ENCODE measurements at places on chromosomes 4 and X. TPM values are rescaled to one million over a fixed set of nuclear protein-coding genes. Genes with fewer than 3 reads are reported as not detected.

Gene SMIM31
- total RNA-seq, result not detected

Gene FHDC1
- 0.03 TPM for total RNA-seq

Gene AKAP4
- total RNA-seq, result not detected

Gene TMPRSS11A
- total RNA-seq, result not detected

Gene FGF16
- total RNA-seq, result not detected

Gene PRSS12
- total RNA-seq, result 9.7 TPM

Gene CLDN2
- 0.11 TPM for total RNA-seq

Gene SERPINA7
- not detected for total RNA-seq

Gene PABPC1L2A
- total RNA-seq, result not detected

- no peak for DNase-seq
- no peaks in the 10 kb centered on the region for H3K4me1 ChIP-seq
- no peaks in the 10 kb centered on the region for H3K27me3 ChIP-seq
- H3K36me3 ChIP-seq, result no peaks in the 10 kb centered on the region
- H3K4me3 ChIP-seq, result no peak overlapping the region
Observed at GRCh38 chr4:97150966-97151365, 992.3 kb downstream of the STPG2 start.

DNA sequence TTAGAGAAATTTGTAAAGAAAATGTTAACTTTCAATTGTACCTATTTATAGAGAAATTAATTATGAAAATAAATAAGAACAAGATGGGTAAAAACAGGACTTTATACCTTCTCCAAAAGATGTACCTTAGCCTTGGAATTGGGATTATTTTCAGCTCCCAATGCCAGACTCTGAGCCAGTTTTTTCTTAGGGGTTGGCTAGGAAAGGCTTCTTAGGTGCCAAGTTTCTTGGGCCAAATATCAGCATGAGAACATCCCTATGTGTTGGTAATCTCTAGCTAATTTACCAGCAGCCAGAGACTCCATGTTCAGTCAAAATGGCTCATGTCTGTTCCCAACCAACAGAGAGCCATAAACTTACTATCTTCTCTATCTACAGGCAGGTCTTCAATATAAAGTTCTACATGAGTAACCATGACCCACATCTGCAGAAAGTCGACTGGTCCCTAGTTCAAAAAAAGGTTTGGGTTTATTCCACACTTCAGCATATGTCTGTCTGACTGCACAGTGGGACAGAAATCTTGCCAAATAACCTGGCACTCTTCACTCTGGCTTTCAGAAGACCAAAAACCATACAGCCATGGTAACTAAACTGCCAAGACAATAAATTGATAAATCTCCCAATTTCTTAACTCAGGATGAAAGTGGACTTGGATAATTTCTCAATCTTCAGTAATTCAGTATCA lies 380.5 kb upstream of the RASGEF1B start:
- H3K4me1 ChIP-seq, result no peaks in the 10 kb centered on the region
- H3K27me3 ChIP-seq, result no peaks in the 10 kb centered on the region
- no peak overlapping the region for H3K4me3 ChIP-seq
- H3K36me3 ChIP-seq, result no peaks in the 10 kb centered on the region

DNA sequence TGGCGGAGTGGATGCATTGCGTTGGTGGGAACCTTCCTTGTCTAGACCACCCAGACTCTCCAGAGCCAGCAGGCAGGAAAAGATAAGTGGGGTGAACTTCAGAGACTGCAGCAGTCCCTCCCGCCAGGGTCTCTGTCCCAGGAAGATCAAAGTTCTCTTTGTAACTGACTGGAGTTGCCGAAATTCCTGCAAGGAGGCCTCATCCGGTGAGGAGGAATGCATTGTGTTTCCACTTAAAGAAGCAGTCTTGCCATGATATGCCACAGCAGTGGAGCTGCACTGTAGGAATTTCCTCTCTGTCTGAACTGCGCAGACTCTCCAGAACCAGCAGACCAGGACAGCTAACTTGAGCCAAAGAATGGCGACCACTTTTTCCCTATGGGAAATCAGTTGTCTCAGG lies 1190.4 kb downstream of the TECRL start:
- H3K27me3 ChIP-seq, result no peaks in the 10 kb centered on the region
- H3K36me3 ChIP-seq, result no peaks in the 10 kb centered on the region
- DNase-seq, result no peak
- no peaks in the 10 kb centered on the region for H3K4me1 ChIP-seq

DNA sequence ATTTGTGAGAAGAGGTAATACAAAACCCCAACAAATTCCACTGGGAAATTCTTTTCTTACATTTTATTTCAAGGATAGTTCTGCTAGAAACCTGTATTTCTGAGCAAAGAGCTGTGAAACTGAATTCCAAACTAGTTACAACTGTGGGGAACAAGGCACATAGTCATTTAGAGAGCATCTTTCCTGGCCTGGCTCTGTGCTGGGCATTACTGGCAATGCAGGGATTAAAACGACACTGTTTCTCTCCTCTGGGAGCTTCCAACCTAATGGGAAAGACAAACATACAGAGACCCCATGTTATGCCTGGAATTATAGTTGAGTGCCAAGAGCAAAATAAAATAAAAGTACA lies 36.5 kb downstream of the SUPT20HL1 start:
- H3K36me3 ChIP-seq, result no peaks in the 10 kb centered on the region
- H3K27ac ChIP-seq, result no peak overlapping the region
- no peaks in the 10 kb centered on the region for H3K4me1 ChIP-seq

DNA sequence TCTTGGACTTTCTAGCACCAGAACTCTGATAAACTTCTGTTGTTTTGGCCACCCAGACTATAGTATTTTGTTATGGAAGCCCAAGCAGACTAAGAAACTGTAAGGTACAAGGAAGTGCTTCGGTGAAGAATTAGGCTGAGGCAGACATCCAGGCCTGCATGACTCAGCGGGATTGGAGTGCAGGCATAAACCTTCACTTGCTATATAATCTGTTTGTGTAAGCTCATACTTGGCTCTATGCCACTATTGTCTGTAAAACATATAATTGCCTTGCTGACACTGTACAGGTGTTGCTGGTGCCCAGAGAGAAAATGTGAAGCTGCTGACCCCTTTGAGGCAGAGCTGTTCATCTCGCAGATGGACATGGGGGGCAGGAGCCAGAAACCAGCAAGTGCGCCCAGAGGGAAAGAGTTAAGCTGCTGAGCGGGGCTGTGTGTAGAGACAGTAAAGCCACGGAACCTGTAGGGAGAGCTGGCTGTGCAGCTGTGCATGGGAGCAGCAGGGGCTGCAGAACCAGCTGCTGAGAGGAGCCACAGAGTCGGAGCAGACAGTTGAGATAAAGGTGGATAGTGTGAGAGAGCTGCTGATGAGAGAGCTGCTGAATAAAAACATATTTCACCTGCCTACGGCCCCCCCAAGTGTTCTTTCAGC lies 96.2 kb downstream of the RBM46 start:
- H3K4me1 ChIP-seq, result no peaks in the 10 kb centered on the region
- H3K27ac ChIP-seq, result no peak overlapping the region
- no peak for DNase-seq
- no peaks in the 10 kb centered on the region for H3K27me3 ChIP-seq
- H3K36me3 ChIP-seq, result no peaks in the 10 kb centered on the region

DNA sequence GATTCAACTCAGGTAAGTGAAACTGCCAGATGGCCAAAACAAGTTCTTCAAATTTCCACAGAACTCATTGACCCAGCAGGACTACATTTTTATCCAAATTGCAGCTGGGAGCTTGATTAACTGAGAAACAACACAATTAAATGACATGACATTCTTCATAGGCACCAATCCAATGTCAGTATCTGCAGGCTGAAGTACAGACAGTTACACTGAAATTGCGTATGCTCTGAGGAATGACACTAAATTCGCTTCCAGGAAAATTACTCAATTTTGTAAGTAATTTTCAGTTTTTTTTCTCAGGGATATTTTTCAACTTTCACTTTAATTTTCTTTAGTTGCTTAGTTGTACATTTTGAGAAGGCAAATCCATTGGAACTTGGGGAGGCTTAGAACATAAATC lies 4.5 kb downstream of the C1GALT1C1 start:
- H3K4me1 ChIP-seq, result peaks cover under 1% of the 10 kb centered on the region
- H3K27me3 ChIP-seq, result no peaks in the 10 kb centered on the region

DNA sequence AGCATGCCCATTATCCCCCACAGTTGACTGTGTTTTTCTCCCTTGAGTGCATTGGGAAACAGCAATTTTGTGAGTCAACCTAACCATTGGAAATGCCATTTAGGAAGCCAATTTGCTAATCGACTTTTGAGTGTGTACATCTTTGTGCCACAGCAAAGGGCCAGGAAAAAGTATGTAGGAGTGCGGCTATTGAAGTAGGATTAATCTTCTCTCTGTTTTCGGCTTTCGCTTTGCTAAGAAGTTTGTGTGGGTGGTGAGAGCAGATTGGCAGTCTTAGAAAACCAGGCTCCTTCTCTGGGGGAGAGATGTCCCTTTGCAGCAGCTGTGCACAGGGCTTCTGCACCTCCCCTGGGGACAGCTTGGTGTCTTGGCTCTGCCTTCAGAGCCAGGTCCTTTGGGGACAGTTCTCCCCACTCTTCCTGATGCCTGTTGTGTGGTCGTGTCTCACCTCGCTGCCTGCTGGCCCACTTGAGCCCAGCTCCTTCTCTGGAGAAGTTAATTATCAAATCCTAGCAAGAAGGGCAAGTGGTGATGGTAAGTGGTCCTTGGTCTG lies 74.5 kb downstream of the GEMIN8 start:
- no peak overlapping the region for H3K4me3 ChIP-seq
- H3K27me3 ChIP-seq, result no peaks in the 10 kb centered on the region
- DNase-seq, result no peak
- H3K4me1 ChIP-seq, result no peaks in the 10 kb centered on the region

- no peaks in the 10 kb centered on the region for H3K4me1 ChIP-seq
- H3K36me3 ChIP-seq, result no peaks in the 10 kb centered on the region
Observed at GRCh38 chrX:32948130-32948529, 263.2 kb downstream of the DMD start.

DNA sequence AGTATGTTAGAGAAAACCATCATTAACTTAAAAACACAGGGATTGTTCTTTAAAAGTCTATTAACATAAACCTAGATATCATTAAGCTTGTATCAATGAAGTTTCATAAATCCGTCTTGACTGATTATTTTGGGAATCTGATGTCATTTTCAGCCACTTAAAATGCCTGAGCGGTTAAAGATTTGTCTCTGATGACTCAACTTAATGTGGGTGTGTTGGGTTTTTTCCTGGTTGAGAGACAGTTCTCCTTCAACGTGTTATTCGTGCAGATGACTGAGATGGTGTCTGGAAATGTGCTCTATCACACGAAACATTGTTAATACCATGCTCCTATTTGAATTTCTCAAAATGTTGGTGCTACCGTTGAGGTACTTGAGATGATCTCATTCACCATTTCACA lies 227.3 kb upstream of the TENM3 start:
- no peak overlapping the region for H3K27ac ChIP-seq
- no peak for DNase-seq
- H3K36me3 ChIP-seq, result no peaks in the 10 kb centered on the region
- no peaks in the 10 kb centered on the region for H3K4me1 ChIP-seq
- H3K27me3 ChIP-seq, result no peaks in the 10 kb centered on the region

DNA sequence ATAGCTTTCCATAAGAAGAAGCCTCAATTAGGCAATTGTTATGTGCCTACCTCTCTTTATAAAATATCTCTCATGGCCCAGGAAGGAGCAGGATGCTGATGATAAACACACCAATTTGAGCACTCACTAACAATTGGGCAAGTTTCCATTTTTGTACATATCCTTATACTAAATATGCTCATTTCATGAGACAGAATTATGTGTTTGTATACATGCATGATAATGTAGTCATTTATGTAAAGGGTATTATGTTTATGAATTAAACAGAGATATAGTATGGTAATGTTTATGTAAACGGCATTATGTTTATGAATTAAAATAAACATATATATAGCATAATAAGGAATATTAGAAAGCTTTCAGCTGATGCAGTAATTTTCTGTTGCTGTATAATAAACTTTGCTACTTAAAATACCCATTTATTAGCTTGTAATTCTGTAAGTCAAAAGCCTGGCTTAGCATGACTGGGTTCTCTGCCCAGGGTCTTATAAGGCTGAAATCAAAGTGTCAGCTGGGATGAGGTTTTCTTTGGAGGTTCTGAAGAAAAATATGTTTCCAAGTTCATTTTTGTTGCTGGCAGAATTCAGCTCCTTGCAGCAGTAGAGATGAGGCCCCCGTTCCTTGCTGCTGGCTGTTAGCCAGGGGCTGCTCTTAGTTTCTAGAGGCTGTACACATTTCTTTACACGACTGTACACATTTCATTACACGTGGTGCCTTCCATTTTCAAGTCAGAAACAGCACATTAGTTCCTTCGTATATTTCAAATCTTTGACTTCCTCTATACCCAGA lies 89.0 kb downstream of the GLRA2 start:
- H3K27ac ChIP-seq, result no peak overlapping the region
- H3K4me3 ChIP-seq, result no peak overlapping the region
- H3K27me3 ChIP-seq, result no peaks in the 10 kb centered on the region
- no peaks in the 10 kb centered on the region for H3K36me3 ChIP-seq

- no peak for DNase-seq
- H3K36me3 ChIP-seq, result no peaks in the 10 kb centered on the region
- H3K4me3 ChIP-seq, result no peak overlapping the region
- H3K4me1 ChIP-seq, result no peaks in the 10 kb centered on the region
- no peaks in the 10 kb centered on the region for H3K27me3 ChIP-seq
Observed at GRCh38 chr4:101005659-101006058, 341.7 kb downstream of the PPP3CA start.

DNA sequence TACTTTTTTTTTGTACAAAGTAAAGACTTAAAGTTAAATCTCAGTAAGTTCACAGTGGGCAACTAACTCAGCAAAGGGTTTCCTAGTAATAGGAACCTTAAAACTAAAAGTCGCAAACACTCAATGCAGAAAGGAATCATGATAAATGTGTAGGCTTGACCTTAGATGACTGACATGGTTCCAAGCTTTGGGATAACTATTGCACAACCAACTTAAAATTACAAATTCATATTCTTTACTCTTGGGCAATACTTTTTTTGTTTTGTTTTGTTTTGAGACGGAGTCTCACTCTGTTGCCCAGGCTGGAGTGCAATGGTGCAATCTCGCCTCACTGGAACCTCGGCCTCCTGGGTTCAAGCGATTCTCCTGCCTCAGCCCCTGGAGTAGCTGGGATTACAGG lies 8.2 kb downstream of the ELOVL6 start:
- H3K4me1 ChIP-seq, result 0 out of 2 replicates have a peak, but pooled peaks cover 4% of the 10 kb centered on the region
- no peak overlapping the region for H3K4me3 ChIP-seq
- H3K27me3 ChIP-seq, result no peaks in the 10 kb centered on the region
- H3K27ac ChIP-seq, result no peak overlapping the region
- peaks cover 3% of the 10 kb centered on the region for H3K36me3 ChIP-seq

- H3K27ac ChIP-seq, result no peak overlapping the region
- no peak overlapping the region for H3K4me3 ChIP-seq
- H3K27me3 ChIP-seq, result no peaks in the 10 kb centered on the region
- H3K4me1 ChIP-seq, result peaks cover 33% of the 10 kb centered on the region
Observed at GRCh38 chr4:158823461-158823873, 54.6 kb downstream of the FNIP2 start.

GRCh38 chrX:18682979-18683387 lies 11.1 kb upstream of the RS1 start:
- no peaks in the 10 kb centered on the region for H3K4me1 ChIP-seq
- no peaks in the 10 kb centered on the region for H3K27me3 ChIP-seq
- no peak overlapping the region for H3K27ac ChIP-seq

GRCh38 chr4:75172551-75172950 lies 239.6 kb downstream of the PARM1 start:
- no peaks in the 10 kb centered on the region for H3K36me3 ChIP-seq
- no peak for DNase-seq
- H3K27ac ChIP-seq, result no peak overlapping the region
- H3K4me1 ChIP-seq, result no peaks in the 10 kb centered on the region
- no peak overlapping the region for H3K4me3 ChIP-seq
